ENCODE measurements at places on chromosomes 4 and X.

DNA sequence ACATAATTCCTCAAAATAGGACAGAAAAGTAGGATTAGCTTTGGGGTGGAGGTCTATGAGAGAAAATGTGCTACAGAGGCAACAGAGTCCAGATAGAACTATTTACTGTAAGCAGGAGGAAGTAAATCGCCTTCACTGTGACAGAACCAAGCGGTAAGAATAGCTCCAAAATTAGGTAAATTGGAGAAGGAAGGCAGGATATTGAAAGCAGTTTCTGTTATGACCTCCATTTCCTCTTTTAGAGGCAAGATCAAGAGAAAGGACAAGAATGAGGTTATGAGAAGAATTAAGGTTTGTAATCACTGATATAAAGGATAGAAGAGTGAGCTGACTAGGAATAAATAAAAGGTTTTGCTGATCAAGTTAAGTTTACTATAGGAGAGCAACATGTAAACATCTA lies 44.1 kb upstream of the NEUROG2 start:
- DNase-seq: no peak

DNA sequence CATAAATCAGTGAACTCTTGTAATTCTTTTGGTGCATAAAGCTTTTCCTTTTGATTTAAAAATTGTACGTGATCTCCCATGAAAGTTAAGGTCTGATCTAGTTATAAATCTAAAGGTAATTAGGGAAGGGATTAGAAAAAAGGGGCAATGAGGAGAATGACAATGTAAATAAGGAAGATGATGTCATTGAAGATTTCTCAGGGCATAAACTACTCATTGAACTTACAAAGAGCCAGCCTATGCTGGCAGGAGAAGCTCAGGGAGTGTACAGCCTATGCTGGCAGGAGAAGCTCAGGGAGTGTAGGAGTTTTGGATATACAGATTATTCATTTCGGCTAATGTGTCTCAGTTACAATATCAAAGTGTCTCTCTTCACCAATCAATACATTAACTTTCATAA lies 1533.5 kb upstream of the ADGRL3 start:
- no peak for DNase-seq

GRCh38 chr4:19309378-19309777 lies 942.3 kb upstream of the SLIT2 start:
- no peak for DNase-seq

DNA sequence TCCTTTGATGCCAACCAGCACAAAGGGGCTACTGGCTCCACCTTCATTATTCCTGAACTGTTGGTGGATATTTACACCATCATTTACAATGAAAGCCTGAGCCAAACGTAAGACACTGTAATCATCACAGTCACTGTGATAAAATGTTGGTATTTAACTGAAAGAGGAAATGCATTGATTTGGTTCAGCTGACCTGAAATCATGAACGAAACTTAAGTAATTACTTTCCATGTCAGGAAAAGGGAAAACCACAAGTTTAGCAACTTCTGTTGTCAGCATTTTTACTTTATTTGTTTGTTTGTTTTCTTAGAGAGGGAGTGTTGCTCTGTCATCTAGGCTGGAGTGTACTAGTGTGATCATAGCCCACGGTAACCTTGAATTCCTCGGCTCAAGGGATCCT lies 247.8 kb upstream of the FAM47A start:
- no peak for DNase-seq

DNA sequence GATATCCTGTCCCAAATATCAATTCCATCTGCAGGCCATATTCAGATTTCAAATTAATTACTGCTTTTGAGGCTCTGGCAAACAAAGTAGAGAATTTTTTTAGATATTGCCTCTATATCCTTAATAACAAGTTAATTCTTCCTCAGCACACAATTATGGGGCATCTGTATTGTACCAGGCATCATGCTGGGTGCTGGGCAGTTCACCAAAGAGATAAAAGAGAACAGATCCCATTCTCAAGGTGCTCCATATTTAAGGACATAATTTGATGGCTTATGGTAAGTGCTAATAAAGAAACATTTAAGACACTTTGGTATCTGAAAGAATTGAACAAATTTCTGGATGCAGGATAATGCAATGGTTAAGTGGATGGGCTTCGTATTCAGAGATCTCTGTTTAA lies 65.8 kb downstream of the SPCS3 start:
- no peak for DNase-seq

GRCh38 chr4:158314756-158315487 lies 104.6 kb downstream of the TMEM144 start:
- no peak for DNase-seq

- DNase-seq: no peak
These were observed 160.8 kb downstream of the FBXO8 start for GRCh38 chr4:174122705-174123104.

- DNase-seq: no peak
These were observed 235.4 kb downstream of the SPRY1 start for GRCh38 chr4:123631786-123632692.

DNA sequence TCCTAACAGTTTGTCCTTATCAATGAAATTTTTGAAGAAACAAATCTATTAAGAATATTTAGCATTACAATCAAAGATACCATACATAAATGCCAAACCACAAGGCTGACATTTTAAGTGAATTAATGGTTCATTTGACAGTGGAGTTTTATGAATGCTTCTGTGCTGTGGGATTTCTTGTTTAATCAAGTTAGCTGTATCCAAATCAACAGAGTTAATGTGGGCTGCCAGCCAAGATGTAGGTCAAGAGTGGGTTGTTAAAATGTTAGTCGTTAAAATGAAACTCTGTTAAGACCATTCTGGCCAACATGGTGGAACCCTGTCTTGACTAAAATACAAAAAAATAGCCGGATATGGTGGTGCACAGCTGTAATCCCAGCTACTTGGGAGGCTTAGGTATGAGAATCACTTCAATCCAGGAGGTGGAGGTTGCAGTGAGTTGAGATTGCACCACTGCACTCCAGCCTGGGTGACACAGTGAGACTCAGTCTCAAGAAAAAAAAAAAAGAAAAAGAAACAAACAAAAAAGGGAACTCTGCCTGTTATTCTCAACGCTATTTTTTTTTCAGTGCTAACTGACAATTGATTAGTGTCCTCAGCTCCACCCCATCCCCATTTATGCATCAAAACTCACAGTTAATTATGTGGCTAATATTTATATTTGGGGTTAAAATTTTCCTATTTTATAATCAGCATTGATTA lies 20.2 kb downstream of the GPAT3 start:
- no peak for DNase-seq

DNA sequence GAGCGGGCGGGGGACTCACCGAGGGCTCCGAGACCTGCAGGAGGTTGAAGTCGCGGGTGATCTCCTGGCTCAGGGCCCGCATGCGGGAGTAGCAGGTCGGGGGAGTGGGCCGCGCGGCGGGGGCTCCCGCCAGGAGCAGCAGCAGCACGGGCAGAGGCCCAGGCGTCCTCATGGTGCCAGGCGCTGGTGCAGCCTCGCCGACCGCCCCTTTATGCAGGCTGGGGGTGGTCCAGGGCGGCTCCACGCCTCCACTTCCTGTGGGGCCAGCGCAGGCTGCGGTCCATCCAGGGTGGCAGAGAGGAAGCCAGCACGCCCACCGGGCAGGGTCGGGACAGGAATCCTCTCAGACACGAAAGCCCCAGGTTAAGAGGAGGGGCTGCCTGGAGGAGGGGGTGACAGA lies at the start of gene CYTL1:
TSS of gene CYTL1 (minus strand) at position 185 of the 400 bp plus-strand sequence. CDS start at position 172, 13 bp downstream.
- DNase-seq: no peak

DNA sequence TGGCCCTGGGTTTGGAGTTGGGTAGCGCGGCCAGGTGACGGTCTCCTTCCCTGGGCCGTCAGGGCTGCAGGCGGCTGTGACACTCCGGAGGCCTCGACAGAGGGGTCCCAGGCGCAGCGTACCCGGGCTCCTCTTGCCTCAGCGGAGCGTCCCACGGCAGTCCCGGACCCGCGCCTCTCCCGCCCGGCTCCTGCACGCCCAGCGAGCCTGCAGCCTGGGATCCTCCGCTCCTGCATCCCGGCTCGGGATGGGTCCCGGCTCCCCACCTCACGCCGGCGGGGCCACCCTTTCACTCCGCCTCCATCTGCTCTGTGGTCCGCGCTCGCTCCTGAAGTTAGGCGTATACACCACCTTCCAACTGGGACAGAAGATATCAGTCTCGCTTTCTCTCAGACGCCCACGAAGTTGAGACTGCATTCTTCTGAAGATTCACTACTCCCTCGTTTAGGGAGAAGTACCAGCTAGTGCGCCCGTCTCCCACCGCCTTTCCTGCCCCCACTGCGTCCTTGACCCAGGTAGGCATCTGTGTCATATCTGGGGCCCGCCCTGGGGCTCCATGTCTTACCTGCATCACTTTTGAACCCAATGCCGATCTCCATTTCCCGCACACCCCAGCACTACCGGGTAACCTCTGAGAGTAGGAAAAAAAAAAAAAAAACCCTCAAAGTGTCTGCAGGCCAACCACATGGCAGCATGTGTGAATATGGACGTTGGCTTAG lies 32.3 kb upstream of the KDR start:
- DNase-seq: no peak

- DNase-seq: no peak
These were observed 140.3 kb upstream of the SH3RF1 start for GRCh38 chr4:169410839-169411770.

DNA sequence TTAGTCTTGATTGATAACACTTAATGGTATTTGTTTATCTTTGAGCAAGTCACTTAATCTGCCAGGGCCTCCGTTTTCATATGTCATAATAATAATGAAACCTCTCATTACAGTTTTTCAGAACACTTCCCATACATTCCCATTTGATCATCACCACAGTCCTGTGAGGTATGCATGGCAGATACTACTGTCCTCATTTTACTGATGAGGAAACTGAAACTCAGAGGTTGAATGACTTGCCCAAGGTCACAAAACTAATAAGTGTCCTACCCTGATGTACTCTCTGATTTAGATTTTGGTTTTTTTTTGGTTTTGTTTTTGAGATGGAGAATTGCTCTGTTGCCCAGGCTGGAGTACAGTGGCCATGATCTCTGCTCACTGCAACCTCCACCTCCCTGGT lies 25.7 kb downstream of the ZFX start:
- no peak for DNase-seq

- no peak for DNase-seq
These were observed 153.3 kb downstream of the PRDM5 start for GRCh38 chr4:120769227-120769626.

DNA sequence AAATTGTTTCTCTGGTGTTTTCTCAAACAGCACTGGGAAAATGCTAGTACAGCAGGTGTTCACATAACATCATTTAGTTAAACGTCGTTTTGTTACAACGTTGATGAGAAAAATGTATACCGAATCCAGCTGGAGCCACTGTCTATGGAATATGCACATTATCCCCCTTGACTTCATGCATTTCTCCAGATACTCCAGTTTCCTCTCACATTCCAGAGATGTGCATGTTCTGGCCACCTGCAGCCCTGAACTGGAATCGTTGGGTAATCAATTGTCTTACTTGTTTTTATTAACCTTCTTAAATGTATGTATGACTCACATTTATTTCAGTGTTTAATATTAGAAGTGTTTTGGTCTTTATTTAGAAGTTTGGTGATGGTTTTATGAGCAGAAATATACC lies 18.4 kb upstream of the ODAM start:
- DNase-seq: no peak

DNA sequence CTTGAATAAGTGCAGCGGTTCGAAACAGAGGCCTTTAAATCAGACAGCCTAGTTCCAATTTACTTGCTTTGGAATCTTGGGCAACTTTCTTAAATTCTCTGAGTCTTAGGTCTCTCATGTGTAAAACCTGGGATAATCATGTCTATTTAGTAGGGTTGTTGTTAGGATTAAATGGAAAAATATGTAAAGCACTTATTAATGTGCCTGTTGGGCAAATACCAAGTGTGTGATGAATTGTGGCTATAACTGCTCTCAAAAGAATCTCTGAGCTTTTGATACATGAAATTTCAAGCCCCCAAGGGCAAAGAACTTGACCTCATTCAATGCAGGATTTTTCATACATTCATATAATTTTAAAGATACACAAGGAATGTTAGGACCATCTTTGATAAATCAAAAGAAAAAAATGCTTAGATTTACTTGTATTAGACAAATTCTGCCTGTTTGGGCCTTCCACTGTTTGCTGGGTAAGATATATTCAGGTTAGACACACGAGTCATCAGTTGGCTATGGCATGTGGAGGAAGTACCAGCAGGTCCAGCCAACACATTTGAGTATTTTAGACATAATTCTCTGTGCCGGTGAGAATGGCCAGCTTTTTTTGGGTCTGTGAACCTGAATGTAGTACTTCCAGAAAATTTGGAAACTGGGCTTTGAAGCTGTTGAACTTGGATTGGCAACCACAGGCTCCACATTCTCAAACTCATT lies 241.4 kb upstream of the CNKSR2 start:
- DNase-seq: no peak

DNA sequence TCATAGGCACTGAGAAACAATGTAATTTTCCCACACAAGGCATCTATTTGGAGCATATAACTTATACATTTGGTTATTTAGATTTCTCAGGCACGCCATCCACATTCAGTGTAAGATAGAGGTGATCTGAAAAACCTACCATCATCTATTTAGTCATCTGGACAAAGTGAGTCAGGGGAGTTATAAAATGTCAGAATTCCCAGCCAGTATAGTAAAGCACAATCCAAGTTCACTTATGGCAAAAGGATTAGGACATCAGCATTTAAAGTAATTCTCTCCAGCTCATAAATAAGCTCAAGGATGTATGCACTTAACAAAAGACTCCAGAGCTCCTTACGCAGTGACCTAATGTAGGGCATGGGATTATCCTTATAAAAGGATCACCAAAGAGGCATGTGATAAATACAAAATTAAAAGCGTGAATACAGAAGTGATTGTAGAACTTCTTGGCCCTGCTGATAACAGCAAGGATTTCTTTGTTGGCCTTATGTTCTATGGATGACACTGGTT lies 65.3 kb upstream of the DCLK2 start:
- DNase-seq: no peak

- DNase-seq: no peak
These were observed 2.9 kb downstream of the KLHL15 start for GRCh38 chrX:24023972-24024669.

DNA sequence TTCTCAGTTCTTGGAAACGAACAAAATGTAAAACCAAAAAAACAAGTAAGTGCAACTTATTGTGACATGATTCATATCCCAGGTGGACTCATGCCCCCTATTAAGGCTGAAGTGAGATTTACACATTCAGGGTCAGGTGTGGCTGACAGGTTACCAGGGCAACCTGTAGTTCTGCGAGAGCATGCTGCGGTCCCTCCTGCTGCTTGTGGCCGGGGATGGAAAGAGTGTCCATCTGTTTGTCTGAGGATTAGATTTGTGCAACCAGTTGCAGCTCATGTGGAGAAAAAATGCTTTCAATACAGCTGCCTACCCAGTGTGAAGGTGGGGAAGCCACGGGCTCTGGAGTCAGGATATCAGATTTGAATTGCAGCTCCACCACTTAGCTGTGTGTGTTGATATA lies 78.8 kb downstream of the FAM184B start:
- no peak for DNase-seq

GRCh38 chr4:173252024-173252935 lies 81.9 kb downstream of the HMGB2 start:
- no peak for DNase-seq

- no peak for DNase-seq
These were observed 12.7 kb upstream of the PAQR3 start for GRCh38 chr4:78951862-78952472.

- no peak for DNase-seq
These were observed 338.9 kb upstream of the FAM241A start for GRCh38 chr4:111806331-111806730.

Data from stimulated activated CD8-positive, alpha-beta memory T cell treated with anti-CD3 and anti-CD28 coated beads, Interleukin-4, amount 100 ng/mL, for 4 hours (primary cell).